ENCODE measurements at places on chromosomes 5 and 9.

DNA sequence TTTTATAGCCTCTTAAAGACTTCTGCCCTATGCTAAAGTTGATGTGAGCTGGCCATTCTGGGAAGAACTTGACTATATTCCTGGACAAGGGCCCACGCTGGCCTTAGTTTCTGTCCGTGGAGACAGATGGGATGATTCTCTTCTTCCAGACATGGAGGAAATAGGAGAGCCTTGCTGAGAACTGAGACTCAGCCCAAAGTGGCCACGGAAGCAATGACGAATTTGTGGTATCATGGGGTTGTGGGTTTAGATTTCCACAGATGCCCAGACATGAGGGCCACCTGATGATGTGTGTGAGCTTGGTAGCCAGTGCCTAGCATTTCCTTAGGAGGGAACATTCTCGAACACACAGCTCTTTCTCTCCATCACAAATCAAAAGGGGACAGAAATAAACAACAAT, 309.1 kb downstream of the NSG2 start:
- no peak for DNase-seq

DNA sequence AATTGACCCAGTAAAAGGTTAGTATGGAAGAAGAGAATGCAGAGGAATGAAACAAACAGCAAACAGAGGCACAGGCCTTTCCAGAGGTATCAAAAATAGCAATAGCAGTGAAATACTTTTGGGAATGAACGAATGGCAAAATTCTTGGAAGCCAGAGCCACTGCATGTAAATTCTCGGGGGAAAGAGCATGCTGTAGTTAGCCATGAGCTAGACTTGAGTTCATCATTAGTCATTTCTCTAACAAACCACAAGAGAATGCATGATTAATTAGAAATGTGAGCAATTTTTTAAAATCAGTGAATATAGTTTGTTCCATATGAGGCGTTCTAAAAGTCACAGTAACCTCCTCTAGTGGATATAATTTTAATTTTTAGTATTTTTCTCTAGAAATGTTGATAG, 170.3 kb upstream of the PRR16 start:
- DNase-seq, result no peak

- no peak for DNase-seq
Observed at GRCh38 chr5:127567026-127567768, 49.8 kb downstream of the PRRC1 start.

GRCh38 chr5:1737790-1738405, 61.7 kb downstream of the MRPL36 start:
- no peak for DNase-seq

GRCh38 chr5:76174101-76174500, 90.9 kb downstream of the SV2C start:
- DNase-seq, result no peak

DNA sequence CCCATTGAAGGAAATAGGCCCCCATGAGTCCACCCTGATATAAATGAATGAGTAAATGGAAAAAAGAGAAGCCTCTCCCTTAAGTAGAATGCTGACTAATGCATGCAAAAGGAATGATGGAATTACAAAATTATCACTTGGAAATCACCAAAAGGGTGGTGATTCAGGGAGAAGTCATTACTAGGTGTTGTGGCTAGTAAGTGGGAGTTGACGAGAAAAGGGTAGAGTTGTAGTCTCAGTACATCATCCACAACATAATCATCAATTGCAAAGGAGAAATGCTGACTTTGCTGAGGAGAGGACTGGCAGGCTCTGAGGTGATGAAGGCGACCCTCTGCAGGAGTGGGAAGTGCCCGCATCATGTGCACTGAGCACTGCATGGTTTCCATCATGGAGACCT, 201.5 kb upstream of the S1PR3 start:
- no peak for DNase-seq

GRCh38 chr5:139561655-139562451, 714 bp downstream of the UBE2D2 start:
- no peak for DNase-seq

DNA sequence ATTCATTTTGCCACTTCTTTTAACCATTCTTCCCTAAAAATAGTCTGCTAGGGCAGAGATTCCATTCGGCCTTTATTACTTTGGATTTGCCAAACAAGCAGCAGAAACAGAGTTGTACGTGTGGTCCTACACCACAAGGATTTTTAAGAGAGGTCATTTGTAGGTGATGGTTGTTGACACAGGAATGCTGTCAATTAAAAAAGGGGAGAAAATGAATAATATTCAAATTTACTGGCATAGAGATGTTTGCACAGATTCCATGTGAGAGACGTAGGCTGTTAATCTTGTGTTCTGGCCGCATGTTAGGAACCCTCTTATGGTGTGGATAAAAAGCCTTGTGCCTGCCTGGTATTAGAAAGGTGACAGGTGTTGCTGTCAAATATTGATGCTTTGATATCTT, 34.9 kb downstream of the TRIO start:
- no peak for DNase-seq

- no peak for DNase-seq
Observed at GRCh38 chr5:14035859-14036503, 91.5 kb upstream of the DNAH5 start.
